EH (cell line): ENCODE measurements at places on chromosomes 4 and X.
A peak's percentile ranks its signal among the peaks of the same experiment; 100 is the strongest.

DNA sequence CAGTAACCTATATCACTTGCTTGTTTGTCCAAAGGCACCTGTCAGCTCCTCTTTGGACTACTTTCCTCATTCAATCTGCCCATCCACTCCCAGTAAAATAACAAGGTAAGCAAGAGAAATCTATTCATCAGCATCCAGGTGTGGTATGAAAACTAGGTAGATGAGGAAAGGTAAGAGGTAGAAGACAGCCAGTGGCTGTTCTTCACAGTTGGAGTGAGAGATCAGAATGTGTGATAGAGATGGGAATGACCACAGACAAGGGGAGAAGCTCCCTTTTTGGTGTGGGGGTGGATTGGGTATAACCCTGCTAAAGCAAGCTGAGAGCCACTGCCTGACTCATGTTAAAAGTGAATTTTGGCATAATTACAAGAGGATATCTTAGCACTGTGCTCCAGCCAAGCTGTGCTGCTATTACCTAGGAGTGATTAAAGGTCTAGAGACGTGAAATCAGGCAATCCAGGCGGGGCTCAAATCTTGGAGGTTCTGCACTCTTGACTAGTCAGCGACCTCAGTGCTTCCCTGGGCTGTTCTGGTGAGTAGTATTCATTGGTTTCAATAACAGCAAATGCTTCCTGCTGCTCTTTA, 28.1 kb upstream of the RASL11B start:
- peak; percentile 30 for DNase-seq

GRCh38 chr4:80128941-80129340, 55.9 kb upstream of the ANTXR2 start:
- DNase-seq, result no peak

- peak; percentile 47 for DNase-seq
Observed at GRCh38 chr4:108700081-108700757, 49.8 kb downstream of the OSTC start.

- no peak for DNase-seq
Observed at GRCh38 chr4:161522031-161522430, 641.8 kb downstream of the FSTL5 start.

DNA sequence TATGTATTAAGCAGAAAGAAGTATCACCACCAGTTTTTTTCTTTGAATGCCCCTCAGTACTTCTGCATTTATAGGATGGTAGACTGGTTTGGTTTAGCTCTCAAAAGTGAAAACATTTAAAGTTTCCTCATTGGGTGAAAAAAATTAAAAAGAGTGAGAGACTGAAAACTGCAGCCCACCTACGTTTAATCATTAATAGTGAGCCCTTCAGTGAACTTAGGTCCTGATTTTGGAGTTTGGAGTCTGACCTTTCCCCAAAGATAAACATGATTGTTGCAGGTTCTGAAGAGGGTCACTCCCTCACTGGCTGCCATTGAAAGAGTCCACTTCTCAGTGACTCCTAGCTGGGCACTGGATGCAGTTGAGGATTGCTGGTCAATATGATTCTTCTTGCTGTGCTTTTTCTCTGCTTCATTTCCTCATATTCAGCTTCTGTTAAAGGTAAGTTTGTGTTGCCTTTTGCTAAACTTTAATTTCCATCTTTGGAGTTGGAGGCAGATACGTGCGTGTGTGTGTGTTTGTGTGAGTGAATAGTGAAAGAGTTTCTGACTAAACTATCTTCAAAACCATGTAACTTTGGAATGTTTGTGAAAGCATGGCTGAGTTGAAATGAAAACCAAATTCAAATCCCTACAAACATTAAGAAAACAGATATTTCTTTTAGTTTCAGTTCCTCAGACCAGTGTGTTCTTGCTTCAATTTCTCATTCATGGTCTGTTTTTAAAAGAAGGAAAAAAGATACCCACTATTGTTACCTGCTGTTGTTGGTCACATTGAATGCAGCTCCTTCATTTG, at the start of gene MTTP:
TSS of gene MTTP (plus strand) at position 295 of the 795 bp plus-strand sequence. CDS start at position 381, 86 bp downstream.
- DNase-seq, result no peak

GRCh38 chr4:159158083-159158617, 55.3 kb downstream of the RAPGEF2 start:
- no peak for DNase-seq

DNA sequence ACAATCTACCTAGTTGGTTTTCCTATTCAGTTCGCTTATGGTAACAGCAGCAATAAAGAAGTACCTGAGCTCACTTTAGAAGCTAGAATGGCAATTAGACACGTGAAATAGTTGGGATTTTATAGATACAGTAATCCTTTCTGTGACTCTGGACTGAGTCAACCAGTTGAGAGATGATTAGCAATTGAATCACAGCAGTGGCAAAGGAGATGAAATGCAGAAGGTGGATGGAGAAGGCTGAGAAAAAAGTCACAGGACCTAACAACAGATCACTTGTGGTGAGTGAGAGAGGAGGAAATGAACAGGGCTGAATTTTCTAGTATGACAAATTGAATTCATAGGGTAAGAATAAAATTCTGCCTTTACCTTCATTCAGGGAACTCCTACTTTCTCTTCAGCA, 197.1 kb upstream of the MAGEB18 start:
- DNase-seq, result no peak

DNA sequence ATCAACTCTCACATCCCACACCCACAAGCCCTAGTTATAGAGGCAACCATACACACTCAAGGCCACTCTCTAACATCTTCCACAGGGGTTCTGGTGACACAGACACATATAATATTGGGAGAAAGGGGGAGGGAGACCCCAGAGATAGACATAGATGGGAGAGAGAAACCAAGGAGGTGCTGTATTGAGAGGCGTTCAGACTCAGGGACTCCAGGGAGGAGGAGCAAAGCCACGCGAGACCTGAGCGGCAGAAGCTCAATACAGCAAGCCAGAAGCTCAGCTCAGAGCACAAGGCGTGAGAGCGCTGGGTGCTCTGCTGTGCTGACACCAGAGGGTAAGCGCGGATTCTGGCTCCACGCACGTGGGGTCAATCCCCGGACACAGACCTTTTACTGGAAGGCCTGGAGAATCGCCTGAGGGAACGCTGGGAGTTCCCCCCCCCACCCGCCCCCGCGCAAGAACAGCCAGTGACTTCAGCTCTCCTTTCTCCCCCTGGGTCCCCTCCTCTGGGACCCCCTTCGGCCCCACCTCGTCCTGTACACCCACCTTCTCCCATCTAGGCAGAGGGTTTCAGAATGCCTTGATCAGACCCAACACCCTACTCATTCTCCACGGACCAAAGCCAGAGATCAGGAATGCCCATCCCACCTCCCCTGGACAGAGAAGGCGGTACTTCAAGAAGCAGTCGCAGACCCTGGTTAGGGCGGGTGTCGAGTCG, 8.7 kb downstream of the MSX1 start:
- no peak for DNase-seq

DNA sequence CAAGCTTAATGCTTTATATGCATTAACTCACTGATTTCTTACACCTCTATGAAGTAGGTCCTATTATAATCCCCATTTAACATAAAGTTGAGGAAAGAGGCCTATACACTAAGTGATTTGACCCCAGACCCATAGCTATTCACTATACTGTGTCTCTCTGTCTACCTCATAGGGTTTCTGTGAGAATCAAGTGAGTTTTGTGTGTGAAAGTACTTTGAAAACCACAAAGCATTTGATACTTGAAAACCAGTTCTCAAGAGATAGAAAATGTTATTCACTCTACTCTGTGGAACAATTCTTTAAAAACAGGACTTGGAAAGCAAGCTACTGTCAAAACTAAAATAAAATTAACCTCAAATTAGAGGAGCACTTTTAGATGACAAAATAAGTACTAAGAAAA, 35.0 kb downstream of the SHROOM3 start:
- no peak for DNase-seq

DNA sequence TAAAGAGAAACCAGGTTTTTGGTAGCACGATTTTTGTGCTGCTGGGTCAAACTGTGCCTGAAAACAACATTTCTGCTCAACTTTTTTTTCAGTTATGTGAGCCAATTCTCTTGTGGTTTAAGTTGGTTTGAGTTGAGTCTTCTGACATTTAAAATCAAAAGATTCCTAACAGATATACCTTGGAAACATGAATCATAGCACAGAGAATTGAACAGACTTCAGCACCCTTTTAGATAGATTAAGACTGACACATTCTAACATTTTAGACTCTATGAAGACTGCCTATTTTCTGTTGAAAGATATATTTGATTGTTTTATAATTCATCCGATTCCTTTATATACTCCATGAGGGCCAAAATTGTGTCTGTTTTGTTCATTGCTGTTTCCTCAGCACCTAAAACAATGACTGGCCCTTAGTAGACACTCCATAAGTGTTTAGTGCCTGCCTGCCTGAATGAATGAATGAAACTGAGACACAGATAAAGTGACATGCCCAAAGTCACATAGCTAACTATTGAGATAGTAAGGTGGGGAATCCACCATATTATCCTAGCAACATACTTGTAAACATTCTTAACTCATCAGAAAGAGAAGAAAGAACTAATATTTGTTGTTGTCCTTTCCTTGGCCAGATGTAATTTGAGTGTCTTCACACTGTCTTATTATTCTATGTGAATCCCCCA, 624.0 kb downstream of the MID1IP1 start:
- DNase-seq, result no peak

DNA sequence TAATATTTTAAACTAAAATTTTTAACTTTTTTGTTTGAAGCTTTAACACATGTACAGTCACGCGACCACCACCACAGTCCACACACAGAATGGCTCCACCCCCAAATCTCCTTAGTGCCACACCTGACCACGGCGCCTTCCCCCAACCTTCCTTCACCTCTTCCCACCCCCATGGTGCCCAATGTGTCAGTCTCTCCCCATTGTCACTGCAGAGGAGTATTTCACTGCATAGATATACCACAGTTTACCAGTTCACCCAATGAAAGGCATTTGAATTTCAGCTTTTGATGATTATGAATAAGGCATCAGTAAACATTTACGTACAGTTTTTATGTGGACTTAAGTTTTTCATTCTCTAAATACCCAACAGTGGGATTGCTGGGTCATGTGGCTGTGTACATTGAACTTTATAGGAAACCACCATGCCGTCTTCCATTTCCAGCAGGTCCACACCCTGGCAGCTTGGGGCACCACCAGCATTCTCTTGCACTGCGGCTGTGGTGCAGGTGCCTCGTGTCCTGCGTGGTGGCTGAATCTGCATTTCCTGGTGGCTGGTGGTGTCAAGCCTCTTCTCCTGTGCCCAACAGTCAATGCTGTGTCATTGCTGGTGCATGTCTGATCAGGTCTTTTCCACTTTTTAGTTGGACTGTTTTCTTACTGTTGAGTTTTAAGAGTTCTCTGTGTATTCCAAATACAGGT, 49.0 kb downstream of the CPLX1 start:
- DNase-seq, result no peak

DNA sequence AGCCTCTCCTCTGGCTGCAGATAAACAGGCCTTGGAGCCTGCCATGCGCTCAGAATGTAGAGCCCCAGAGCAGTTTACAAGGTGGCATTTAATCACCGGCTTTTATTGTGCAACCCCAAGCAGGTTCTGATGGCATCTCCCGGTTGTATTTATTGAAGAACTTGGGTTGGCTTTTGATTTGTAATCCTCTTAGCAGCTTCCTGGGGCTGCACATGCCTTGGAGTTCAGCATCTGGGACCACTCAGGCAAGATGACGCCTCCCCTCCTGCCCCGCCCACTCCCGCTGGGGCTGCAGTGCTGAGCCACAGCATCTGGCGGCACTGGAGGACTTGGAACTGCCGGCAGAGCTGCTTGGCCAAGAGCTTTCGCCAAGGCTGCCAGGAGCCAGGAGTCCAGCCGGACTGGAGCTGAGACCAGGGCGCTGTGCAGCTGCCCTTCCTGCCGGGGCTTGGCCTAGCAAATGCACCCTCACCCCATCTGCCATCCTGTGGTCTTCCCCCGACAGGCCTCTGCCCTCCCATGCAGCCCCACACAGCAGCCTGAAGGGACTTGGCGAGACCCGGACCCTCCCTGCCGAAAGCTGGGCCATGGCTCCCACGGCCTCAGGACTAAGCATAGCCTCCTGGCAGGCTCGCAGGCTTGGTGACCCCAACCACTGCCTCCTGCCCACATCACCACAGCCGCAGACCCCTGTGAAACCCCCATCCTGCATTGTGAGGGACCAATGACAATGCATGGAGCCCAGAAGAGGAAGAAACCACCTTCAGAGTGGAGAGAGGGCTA, 5.4 kb downstream of the HTRA3 start:
- peak; percentile 91 for DNase-seq

GRCh38 chr4:186939766-186940165, 216.1 kb upstream of the FAT1 start:
- no peak for DNase-seq

DNA sequence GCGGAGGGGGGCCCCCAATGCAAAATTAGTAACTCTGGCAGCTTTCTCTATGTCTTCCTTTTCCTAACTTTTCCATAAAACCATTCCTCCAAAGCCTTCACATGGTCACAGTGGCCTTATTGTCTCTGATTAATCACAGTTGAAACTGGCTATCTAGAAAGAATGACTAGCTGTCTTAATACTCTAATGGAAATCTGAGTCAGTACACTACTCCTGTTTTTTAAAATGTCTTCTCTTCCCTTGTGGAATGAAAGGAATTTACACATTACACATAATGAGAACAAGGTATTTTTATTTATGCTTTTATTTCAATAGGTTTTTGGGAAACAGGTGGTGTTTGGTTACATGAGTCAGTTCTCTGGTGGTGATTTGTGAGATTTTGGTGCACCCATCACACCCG, 66.3 kb upstream of the PUDP start:
- peak; percentile 31 for DNase-seq

GRCh38 chr4:93232883-93233282, 595.7 kb upstream of the ATOH1 start:
- DNase-seq, result no peak

- DNase-seq, result no peak
Observed at GRCh38 chr4:83605210-83605609, 69.3 kb downstream of the GPAT3 start.

DNA sequence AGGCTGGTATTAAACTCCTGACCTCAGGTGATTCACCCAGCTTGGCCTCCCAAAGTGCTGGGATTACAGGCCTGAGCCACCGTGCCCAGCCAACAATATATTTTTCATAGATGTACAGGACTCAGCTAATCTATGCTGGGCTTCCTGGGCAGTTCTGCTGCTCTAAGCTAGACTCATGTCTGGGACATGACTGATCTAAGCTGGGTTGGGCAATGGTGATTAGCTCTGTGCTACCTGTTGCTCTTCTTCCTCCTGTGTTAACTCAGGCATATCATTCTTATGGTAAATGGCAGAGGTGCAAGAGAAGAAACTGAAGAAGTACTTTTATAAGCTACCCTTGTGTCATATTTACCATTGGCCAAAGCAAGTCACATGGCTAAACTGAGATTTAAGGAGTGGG, 11.4 kb upstream of the SUPT20HL2 start:
- no peak for DNase-seq

GRCh38 chr4:144190009-144190408, 49.5 kb upstream of the GYPA start:
- no peak for DNase-seq

- peak; percentile 83 for DNase-seq
Observed at GRCh38 chr4:26135331-26135730, 185.5 kb upstream of the RBPJ start.
